LHCN-M2 (cell line): ENCODE measurements at places on chromosomes 2 and 18.

- DNase-seq, result no peak
Observed at GRCh38 chr2:9110893-9111569, 95.6 kb upstream of the ASAP2 start.

DNA sequence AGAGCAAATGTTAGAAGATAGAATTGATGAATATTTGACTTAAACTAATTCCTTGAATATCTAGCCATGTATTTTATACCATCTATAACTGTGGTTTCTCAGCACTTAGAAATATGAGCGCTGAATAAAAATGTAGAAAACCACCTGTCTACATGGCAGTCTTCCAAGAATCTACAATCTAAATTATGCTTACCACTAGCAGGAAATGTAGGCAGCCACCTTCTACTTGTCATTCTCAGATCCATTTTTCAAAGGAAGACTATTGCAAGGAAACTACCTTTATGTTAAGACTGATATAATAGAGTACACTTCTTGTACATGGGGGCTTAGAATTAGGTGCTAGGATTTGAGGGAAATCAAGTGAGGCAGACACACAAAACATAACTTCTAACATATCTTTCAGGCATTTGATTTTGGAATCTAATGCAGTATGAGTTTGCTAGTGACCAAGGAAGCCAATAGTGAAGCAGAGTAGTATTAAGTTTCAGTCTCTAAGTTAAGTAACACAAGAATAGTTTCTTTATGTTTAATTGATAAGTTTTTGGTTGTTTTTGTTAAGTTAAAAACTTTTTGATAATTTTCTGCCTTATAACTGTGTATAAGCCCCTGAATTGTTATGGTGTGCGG, 175.9 kb upstream of the ITGA4 start:
- DNase-seq, result peak; percentile 13

DNA sequence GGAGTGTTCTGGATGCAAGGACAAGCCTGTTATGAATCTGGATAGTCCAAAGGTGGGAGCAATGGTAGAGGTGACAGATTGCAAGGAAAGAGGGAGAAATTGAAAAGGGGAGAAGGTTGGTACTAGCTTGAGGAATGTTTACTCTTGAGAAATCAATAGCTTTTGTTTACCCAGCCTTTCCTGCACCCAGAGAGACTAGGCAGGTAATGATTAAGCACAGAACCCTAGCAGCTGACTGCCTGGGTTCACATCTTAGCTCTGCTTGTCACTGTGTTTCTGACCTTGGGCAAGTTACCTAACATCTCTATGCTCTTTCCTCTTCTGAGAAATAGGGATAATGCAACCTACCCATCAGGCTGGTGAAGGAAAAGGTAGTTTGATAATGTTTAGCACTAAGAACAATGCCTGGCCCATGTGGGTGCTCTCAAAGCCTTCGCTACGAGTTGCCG, 178.6 kb downstream of the MGAT5 start:
- DNase-seq, result no peak

- no peak for DNase-seq
Observed at GRCh38 chr18:76730901-76731300, 91.5 kb upstream of the ZNF236 start.

- DNase-seq, result peak; percentile 21
Observed at GRCh38 chr2:190583507-190584337, 49.2 kb upstream of the NEMP2 start.
